ENCODE measurements at places on chromosomes 11 and 22.

GRCh38 chr11:5137014-5137413, 1.1 kb downstream of the OR52A5 start:
- DNase-seq, result no peak

GRCh38 chr11:45334410-45334809, 48.3 kb upstream of the SYT13 start:
- no peak for DNase-seq

DNA sequence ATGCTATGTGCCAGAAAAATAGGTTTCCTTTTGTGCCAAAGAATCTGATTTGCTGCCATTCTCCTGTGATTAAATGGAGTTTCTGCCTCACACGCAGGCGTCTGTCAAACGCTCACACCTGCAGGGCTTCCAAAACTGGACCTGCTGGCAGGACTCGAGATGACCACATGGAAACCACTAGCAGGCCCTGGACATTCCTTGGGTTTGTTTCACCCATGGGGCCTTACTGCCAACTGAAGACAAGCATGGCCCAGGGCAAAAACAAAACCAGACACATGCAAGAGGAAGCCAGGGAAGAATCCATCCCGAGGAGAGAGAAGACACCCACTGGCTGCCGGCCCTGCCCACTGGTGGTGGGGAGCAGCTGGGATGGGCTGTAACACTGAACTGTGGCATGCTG, 55.9 kb upstream of the MN1 start:
- no peak for DNase-seq

DNA sequence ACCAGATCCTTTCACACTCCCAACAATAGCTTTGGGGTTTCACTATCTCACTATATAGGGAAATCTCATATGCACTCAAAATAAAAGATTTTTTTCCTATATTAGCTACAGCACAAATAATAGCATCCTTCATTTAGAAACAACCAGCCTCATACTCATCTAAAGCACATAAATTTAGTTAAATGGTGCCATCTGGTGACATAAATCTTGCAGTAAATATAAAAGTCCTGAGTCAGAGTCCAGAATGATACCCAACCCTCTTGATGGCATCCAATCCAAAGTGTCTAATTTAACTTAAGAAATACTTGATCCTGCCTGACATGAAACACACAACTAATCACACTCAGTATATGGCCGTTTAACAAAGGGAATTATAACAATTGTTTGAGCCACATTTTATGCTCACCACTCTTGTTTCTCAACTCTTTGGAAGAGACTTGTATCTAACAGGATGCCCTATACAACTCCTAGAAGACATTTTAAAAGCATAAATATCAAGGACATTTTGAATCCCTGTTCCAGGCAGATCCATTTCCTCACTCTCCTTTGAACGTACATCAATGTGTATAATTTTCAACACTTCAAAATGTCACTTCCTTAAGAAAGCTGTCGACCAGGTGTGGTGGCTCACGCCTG, 36.2 kb downstream of the DLG2 start:
- DNase-seq, result no peak

- DNase-seq, result peak; percentile 19
Observed at GRCh38 chr22:37933711-37934376, 19.6 kb downstream of the C22orf23 start.

- DNase-seq, result no peak
Observed at GRCh38 chr22:19761725-19762567, 1.4 kb downstream of the TBX1 start.

DNA sequence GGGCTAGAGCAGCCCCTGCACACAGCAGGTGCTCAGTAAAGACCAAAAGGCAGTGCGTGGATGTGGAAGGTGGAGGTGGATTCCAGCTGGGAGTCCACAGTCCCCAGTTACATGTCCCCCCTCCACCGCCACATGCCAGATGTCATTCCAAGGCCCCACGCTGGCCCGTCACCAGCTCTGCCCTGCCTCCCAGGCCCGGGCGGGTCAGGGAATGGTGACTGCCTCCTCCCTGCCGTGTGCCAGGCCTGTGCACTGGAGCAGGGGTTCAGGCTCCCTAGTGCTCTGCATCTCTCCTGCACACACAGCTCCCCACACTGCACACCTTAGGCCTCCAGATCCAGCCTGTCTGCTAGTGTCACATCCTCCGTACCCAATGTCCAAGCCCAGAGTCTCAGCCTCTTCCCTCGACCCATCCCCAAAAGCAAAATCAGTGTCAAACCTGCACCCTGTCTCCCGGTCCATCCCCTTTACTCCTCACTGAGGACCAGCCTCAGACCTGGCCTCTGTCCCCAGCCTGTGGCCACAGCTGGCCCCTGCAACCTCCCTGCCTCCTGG, 40.2 kb upstream of the PRODH start:
- no peak for DNase-seq

GRCh38 chr22:47178339-47178738, 415.9 kb downstream of the TBC1D22A start:
- no peak for DNase-seq

DNA sequence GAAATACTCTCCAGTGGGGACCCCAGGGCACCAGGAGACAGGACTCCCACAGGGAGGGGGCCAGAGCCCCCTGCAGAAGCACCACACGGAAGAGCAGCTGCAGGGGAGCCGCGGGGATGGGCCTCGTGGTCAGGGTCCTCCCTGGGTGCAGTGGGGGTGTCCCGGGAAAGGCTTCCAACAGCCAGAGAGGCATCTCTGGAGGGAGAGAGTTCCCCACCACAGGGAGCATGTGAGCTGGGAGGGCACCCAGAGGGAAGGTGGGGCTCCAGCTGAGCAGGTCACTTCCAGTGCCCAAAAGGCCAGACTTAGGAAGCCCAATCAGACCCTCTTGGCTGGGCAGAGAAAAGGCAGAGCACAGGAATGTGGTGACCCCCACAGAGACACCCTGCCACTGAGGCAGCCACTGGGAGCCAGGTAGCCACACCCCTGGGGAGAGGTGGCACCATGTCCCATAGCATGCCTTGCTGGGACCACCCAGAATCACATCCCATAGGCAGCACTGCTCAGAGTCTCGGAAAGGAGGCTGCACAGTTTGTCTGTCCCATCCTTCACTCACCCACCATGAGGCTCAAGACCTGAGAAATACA, 49.9 kb upstream of the LMO1 start:
- DNase-seq, result no peak
